ENCODE measurements at places on chromosomes 12 and 14.

DNA sequence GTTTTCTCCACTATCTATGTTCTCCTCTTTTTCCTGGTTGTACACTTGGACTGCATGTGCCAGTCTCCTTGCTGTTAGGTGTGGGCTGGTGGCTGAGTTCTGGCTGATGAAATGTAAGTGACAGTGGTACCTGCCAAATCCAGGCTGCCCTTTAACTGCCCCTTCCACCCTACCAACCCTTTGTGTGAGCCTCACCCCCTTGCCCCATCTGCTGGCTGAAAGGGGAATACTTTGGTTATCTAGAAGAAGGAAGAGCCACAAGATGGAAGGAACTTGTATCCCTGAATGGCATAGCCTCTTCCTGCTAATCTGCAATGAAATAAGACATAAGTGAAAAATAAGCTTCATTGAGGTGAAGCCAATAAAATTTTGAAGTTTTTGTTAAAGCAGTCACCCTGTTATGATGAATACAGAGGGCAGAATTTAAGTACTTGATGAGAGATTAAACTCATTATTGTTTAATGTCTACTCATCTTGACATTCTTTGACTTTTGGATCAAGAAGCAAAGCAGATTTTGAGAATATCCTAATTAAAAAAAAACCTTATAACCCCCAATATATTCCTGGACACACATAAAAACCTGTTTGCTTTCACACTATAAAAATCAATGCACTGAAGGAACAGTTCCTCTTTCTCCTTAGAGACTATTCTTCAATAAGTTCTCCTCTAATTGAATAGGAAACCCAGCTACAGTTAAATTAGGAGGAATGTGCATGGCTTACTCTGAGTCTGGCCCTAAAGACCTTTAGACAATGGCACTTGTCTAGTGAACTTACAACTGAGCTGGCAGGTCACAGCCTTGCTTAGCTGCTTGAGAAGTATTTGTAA, 262.6 kb upstream of the BTG1 start:
- DNase-seq = peak; percentile 12

DNA sequence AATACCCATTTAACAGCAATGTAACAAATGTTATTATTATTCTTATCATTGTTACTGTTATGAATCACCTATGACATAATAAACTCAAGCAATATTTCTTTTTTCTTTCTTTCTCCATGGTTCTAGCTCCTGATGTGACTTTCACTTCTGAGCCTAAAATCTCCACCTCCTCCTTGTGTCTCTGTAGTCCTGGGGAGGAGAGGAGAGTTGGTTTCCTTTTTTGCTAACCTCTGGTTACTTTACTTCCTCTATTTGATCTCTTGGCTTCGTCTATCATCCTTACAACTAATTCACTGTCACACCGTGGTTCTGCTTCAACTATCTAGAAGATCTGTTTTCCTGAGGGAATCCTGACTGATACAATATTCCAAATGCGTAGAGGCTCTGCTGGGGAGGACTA, 456.6 kb downstream of the VRK1 start:
- DNase-seq = no peak

GRCh38 chr12:120584343-120585149, 3.3 kb upstream of the POP5 start:
- DNase-seq = no peak

- DNase-seq = no peak
Measured at GRCh38 chr12:571795-572531, 91.3 kb downstream of the NINJ2 start.

DNA sequence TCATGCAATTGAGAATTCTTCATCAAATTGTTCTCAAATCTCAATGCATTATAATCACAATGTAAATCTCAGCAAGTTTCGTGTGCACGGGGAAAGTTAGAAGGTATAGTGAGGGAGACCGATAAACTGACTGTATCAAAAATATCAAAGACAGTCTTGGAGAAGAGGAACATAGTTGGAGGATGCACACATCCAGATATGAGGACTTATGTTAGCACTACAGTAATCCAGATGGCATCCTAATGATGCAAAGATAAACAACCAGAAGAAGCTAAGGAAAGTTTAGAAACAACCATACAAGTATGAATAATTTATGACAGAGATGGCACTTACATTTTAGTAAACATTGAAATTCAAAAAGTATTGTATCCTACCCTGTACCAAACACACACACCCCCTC, 760.1 kb downstream of the RPS29 start:
- DNase-seq = peak; percentile 0

DNA sequence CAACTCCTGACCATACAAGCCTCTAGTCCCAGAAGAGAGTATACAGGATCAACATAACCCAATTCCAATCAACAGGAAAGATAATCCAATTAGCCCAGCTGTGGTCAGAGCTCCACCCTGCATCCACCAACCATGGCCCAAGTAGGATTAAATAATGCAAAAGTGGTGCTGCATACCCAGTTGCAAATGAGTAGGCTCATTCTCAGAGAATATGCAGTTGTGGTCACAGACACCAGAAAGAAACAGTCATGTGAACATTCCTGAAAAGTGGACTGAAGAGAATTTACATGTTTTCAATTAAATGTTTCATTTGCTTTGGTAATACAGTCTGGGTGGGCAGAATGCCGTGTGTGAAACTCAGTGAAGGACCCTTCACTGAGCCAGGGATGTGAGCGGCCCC, 167.2 kb upstream of the BMP4 start:
- no peak for DNase-seq

DNA sequence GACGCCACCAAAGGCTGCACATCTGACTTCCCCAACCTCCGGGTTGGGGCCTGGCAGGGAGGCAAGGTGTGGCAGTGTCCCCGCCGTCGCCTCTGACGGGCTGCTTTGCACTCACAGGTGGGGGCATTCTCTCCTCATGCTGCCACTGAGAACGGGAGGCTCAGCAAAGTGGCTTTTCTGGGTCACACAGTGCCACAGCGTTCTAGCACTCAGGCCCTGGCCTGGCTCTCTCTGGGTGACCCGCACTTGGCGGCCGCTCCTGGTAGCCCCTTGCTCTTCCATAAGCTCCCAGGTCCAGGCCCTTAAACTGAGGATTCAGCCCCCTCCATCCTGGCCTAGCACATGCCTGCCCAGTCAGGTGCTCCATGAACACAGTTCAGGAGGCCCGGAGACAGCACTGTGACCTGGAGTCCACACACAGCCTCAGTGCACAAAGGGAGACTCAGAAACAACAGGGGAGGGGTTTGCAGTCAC, 25.2 kb downstream of the SERPINA1 start:
- no peak for DNase-seq

- DNase-seq = peak; percentile 64
Measured at GRCh38 chr12:105706321-105706972, 376.0 kb downstream of the C12orf75 start.

- no peak for DNase-seq
Measured at GRCh38 chr12:5996459-5996858, 51.4 kb upstream of the ANO2 start.

DNA sequence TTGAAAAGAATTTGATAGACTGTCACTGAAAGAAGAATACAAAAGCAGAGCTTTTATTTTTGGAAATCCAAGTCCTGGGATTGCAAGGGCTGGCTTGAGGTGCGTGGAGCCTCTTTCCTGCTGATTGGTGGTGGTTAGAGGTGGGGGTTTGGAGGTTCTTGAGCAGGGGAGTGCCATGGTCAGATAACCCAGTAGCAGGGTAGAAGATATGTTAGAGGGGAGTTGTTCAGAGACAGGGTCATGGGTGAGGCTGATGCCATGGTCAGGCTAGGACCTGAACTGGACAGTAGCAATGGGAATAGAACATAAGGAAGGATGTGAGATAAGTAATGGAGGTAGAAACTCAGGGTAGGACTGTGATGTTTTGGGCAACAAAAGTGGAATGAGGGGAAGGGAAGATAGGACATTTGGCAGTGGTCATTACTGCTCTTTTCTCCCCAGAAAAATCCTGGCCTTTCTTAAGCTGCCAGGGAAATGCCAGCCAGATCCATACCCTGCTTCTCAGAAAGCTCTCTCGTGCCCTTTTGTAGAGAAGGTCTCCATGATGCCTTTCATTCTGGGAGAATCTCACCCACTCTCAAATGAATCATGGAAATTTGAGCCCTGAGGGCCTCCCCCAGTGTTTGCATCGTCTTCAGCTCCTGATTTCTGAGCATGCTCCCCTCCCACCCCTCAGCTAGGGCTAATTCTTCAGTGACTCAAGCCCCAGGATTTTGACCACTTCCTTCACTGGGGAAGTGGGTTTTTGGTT, 9.5 kb downstream of the EMP1 start:
- DNase-seq = peak; percentile 97

DNA sequence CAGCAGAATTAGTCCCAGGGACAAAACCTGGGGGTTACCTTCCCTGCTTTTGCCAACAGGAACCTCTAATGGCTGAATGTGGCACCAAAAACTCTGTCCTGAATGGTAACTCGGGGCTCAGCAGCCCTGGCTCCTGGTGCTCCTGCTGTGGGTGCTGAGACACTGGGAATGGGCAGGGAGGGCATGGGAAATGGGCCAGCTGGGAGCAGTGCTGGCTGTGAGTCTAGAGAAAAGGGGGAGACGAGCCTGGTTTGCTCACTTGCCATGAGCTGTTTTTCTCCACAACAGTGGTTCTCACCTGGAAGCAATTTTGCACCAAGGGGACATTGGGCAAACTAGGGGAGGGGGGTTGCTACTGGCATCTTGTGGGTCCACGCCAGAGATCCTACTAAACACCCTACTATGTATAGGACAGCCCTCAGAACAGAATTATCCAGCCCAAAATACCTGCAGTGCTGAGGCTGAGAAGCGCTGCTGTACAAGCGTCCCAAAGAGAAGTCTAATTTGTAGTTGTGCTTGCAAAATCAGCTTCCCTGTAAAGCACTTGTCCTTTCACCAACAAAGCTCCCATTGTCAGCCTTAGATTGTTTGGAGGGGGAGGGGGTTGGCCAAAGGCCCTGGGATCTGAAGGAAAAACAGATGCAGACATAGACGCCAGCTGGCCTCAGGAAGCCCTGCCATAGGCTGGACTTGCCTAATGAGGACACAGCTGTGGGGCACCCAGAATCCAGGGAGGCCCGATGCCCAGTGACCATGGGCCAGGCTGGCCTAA, 3.6 kb downstream of the LRRC74A start:
- DNase-seq = no peak
